ENCODE measurements at places on chromosomes 3 and 15.

GRCh38 chr3:135973841-135974240 is 8.3 kb downstream of the PPP2R3A start:
- DNase-seq = no peak

- peak; percentile 10 for DNase-seq
These were observed 75.0 kb upstream of the WNT7A start for GRCh38 chr3:13954741-13955483.

DNA sequence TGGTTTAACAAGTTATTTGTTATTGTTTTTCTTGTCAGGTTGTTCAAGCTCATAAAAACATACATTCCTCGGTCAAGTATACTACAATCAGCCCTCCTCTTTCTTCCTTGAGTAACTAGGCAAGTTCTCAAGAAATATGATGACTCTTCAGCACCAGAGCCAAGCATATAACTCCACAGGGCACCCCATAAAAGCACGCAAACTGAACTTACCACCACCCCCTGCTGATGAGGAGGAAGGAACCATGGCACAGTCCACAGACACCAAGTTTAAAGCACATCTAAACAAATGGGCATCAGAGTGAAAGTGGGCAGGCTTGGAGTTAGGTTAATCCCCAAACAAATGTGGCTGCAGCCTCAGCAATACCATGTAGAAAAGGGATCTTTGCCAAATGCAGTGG is 5.3 kb downstream of the IP6K2 start:
- no peak for DNase-seq

GRCh38 chr15:55221090-55222011 is 24.6 kb upstream of the RSL24D1 start:
- DNase-seq = no peak

GRCh38 chr3:8987645-8988383 is 24.5 kb upstream of the RAD18 start:
- DNase-seq = no peak

DNA sequence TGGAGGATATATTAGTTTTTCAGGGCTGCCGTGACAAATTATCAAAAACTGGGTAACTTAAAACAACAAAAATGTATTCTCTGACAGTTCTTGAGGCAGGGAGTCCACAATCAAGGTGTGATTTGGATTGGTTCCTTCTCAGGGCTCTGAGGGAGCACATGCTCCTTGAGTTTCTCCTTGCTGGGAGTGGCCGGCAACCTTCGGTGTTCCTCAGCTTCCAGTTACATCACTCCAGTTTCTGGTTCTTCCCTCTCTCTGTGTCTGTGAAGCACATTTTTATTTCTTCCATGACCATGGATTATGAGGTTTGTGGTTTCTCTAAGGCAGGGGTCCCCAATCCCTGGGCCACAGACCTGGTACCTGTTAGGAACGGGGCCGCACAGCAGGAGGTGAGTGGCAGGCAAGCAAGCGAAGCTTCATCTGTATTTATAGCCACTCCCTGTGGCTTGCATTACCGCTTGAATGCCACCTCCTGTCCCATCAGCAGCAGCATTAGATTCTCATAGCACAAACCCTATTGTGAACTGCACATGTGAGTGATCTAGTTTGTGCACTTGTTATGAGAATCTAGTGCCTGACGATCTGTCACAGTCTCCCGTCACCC is 24.3 kb downstream of the LRRC28 start:
- DNase-seq = no peak

GRCh38 chr3:56855856-56856512 is 54.2 kb upstream of the ARHGEF3 start:
- no peak for DNase-seq
